NCI-H1694 treated with DMSO at 0.1 percent for 48 hours (cell line): ENCODE measurements at places on chromosomes 16 and 17.

DNA sequence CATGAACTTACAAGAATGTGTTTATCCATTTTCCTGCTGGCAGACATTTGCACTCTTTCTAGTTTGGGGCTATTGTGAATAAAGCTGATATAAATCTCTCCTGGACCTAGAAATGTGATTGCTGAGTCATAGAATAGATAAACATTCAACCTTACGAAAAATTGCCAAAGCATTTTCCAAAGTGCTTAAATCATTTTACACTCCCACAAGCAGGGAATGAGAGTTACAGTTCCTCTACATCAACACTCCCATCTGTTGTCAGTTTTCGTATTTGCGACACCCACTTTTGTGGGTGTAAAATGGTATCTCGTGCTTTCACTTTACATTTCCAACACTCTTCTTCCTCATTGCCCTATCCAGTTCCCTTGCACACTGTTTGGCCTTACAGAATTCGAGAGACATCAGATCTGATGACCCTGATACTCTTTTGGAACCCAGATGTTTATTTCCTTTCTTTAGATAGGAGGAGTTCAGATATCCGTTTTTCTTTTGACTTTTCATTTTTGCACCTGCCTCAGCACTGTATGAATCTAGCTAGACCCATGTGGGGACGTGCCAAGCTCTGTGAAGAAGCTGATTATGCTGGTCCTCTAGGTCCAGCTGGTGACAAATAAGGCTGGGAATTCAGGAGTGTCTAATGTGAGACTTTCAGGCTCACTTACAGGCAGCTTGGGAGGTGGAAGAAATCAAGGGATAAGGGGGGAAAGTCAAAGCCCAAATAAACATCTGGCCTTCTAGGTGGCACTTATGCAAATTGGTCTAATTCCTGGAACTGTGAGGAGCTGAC is 14.0 kb downstream of the SOX9 start:
- peak; percentile 72 for DNase-seq

- no peak for DNase-seq
Measured at GRCh38 chr16:59385959-59386358, 651.8 kb upstream of the GOT2 start.

GRCh38 chr17:46772475-46773220 is 45.8 kb downstream of the WNT3 start:
- DNase-seq = no peak

DNA sequence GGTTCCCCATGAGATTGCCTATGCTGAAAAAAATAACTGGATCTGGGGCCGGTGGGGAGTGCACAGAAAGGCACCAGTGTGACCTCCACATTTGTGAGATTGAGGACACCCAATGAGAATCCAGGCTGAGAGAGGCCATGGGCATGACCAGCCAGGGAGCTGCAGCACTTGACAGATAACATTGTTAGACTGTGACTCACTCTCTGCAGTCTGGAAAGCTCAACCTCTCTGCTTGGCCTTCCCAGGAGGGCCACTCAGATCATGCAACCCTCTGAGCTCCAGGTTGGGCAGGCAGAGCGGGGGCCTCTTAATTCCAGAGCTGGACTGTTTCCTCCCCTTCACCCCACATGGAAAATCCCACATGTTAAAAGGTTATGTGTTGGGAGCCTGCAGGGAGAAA is 30.1 kb downstream of the FZD2 start:
- no peak for DNase-seq

- no peak for DNase-seq
Measured at GRCh38 chr17:8798176-8798845, 854 bp downstream of the MFSD6L start.

GRCh38 chr16:14539156-14539555 is 90.9 kb downstream of the PARN start:
- DNase-seq = no peak

GRCh38 chr17:42078396-42079043 is 19.8 kb downstream of the ZNF385C start:
- DNase-seq = no peak

DNA sequence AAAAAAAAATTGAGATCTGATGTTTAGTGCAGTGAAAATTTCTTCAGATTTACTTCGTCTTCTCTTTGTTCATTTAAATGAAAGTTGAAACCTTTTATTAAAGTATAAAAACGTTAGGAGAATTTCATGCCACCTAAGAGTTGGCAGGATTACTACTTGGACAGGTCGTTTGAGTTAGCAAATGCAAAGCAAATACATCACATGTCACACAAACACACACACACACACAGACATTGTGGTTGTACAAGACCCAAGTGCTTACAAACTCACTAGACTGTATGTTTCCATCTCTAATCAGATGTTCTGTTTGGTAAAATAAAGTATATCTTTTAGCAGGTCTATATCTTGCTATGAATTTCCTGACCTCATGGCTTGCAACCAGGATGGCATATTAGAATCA is 185.6 kb upstream of the COX10 start:
- DNase-seq = no peak

DNA sequence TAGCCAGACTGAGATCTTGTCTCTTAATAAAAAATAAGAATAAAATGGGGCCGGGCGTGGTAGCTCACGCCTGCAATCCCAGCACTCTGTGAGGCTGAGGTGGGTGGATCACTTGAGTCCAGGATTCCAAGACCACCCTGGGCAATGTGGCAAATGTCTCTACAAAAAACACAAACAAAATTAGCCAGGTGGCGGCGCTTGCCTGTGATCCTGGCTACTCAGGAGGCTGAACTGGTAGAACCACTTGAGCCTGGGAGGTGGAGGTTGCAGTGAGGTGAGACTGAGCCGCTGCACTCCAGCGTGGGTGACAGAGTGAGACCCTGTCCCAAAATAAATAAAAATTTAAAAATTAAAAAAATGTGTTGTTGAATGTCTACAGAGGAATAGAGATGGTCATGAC is 2.9 kb upstream of the DEF8 start:
- DNase-seq = no peak

DNA sequence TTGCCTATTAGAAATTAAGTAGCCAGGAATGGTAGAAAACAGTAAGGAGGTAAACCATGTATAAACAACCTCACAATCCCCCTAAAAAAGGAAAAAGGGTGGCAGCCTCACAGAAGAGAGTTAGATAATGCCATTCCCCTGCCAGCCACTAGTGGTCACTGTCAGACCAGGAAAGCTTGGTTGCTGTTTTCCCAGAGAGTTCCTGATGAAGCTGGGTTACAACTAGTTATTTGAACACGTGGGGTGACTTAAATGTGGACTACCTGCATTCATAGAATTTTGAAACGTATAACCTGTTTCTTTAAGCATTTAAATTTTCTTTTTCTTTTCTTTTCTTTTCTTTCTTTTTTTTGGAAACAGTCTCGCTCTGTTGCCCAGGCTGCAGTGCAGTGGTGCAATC is 5.8 kb downstream of the GPRC5C start:
- peak; percentile 13 for DNase-seq

GRCh38 chr17:82205720-82206508 is 6.7 kb downstream of the CCDC57 start:
- DNase-seq = peak; percentile 88

GRCh38 chr16:86414991-86415740 is 95.2 kb upstream of the FOXF1 start:
- DNase-seq = no peak

DNA sequence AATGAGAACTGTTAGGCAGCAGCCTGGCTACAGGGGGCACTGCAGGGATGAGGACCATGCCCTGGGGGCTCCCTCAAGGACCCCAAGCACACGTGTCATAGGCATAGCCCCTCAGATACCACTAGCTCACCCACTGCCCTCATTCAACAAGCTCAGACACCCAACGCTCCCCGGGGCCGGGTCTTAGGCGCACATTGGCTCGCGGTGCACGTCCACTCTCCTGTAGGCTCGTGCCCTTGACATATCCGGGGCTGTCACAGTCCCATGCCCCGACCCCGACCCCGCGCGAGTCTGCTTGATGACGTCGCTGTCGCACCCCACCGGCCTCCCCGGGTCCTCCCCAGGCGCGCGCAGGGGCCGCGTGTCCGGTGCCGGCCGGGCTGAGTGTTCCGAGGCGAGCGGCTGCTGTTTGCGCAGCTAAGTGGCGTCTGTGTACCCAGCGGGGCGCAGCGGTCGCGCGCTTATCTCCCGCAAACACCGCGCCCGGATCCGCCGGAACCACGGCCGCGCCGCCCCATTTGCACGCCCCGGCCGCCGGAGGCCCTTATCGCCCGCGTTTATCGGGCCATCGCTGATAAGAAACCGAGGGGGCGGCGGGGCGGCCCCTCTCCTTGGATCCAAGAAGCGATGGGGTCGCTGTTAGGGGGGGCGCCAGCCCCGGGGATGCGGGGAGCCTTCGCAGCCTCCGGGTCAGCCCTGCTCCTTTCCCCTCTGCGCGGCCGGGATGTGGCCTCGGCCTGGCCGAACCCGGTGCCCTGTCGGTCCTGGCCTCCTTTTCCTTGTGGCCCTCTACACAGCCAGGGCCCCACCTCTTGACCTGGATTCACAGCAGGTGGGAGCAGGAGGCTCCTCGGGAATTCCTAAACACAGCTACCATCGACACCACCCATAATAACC is 20.7 kb upstream of the NAGS start:
- peak; percentile 46 for DNase-seq

GRCh38 chr16:79008869-79009179 is 591.7 kb downstream of the MAF start:
- no peak for DNase-seq

GRCh38 chr16:78230832-78231231 is 131.4 kb downstream of the WWOX start:
- DNase-seq = no peak

GRCh38 chr17:45426561-45426960 is 6.1 kb downstream of the ARHGAP27 start:
- no peak for DNase-seq

DNA sequence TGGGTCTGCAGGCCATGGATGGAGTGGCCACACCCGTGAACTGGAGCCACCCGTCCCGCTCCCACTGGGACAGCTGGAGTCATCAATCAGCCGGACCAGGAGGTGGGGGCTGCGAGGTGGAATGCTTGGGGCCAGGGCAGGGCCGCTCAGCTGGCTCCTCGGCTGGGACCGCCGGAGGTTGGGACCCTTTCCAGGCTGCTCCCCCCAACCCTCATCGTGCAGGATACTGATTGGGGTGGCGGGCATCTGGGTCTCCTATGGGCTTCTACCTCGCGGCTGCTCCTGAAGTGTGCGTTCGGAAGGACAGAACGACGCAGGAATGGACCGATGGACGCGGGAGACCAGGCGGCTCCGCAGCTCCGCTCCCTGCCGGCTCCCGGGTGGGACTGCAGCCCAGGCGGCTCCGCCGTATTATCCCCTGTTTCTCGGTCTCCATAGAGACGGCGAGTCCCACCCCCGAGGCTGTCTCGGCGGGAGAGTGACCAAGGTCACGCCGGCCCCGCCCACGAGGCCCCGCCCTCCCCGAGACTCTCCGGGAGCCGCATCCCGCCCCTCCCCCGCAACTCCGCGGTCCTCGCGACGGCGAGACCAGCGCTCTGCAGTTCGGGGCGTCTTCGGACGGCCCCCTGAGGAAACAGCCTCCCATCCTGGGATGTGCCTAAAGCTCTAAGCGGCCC is at the start of gene TPPP3:
TSS of gene TPPP3 (minus strand) at position 388 of the 677 bp plus-strand sequence. CDS start 2,387 bp downstream, outside the sequence.
- no peak for DNase-seq

- no peak for DNase-seq
Measured at GRCh38 chr17:12640364-12640763, 25.3 kb upstream of the MYOCD start.

GRCh38 chr17:35214192-35214591 is 20.0 kb upstream of the SLC35G3 start:
- no peak for DNase-seq

GRCh38 chr17:73630965-73631595 is 13.2 kb downstream of the SDK2 start:
- DNase-seq = no peak

DNA sequence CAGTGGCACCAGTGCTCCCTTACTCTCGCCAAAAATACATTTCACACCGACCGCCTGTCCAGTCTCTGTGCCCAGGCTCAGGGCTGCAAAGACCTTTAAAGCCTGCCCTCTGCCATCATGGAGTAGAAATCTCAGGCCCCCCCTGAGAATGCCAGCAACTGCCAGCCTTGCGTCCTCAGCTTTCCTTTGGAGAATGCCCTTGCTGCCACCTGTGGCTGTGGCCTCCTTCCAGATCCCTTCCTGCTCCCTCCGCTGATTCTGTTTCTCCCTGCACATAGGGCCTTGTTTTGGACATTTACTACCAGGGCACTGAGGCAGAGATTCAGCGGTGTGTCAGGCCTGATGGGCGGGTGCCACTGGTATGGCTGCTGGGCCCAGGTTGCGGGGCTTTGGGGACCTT is 13.2 kb downstream of the FCSK start:
- DNase-seq = no peak

- no peak for DNase-seq
Measured at GRCh38 chr17:5861246-5861645, 208.9 kb upstream of the WSCD1 start.

GRCh38 chr16:66902648-66903543 is 15.8 kb downstream of the CDH16 start:
- no peak for DNase-seq

- DNase-seq = no peak
Measured at GRCh38 chr17:7393613-7394451, 493 bp downstream of the PLSCR3 start.

DNA sequence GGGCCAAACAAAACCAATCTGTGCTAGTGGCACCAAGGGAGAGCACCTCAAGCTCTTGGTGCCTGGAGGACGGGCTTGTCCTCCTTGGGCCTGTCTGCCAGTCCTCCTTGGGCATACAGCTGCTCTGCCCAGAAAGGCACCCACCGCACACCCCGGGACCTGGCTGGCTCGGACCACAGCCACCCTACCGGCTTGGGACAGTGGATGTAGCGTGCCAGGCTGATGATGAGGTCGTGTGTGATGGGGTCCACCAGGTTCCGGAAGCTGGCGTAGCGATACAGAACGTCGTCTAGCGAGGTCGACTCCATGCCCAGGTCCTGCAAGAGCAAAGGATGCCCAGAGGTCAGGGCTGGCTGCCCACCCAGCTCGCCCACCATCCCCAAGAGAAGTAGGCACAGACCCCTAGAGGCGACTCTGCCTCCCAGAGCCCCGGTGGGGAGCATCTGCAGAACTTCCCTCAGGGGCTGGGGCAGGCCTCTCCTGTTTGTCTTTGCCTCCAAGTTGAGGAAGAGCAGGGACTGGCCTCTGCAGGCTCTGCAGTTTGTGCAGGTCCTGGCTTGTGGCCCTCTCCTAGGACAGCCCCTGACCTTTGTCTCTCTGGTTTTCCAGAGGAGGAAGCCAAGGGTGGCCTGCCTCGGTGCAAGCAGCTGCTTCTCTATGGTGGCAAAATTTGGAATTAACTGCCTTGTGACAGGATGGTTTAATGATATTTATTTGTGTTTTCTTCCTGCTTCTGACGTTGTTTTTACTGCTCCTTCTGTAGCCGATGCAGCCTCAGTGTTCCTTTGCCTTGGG is 29.7 kb downstream of the LRRC75A start:
- DNase-seq = no peak

GRCh38 chr16:88568710-88569613 is 1.2 kb upstream of the ZC3H18 start:
- no peak for DNase-seq

GRCh38 chr16:50744881-50745280 is 3.0 kb downstream of the CYLD start:
- DNase-seq = no peak

- peak; percentile 68 for DNase-seq
Measured at GRCh38 chr17:75684924-75685323, 17.8 kb downstream of the SAP30BP start.
